ENCODE measurements at places on chromosomes 1 and 21. TPM values are rescaled to one million over a fixed set of nuclear protein-coding genes. Genes with fewer than 3 reads are reported as not detected.

- DNase-seq = peak; percentile 65
Observed at GRCh38 chr21:38985568-38986378, 180.0 kb downstream of the ETS2 start.

DNA sequence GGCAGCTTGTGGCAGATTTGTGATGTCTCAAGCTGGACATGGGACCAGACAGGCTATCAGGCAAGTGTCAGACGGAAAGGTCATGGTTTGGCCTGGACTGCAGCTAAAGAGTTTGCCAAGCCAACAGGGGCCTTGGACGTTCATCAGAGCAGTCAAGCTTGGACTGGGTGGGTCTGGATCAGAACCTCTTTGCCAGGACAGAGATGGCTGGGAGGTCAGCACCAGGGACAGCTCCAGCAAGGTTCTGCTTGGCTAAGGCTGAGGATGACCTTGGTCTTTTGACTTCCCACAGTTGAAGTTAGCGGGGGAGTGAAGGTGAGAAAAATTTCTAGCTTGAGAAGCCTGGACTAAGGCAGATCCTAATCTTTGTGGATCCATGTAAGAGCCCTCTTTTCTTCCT lies 68.1 kb downstream of the GRIK3 start:
- peak; percentile 13 for DNase-seq

DNA sequence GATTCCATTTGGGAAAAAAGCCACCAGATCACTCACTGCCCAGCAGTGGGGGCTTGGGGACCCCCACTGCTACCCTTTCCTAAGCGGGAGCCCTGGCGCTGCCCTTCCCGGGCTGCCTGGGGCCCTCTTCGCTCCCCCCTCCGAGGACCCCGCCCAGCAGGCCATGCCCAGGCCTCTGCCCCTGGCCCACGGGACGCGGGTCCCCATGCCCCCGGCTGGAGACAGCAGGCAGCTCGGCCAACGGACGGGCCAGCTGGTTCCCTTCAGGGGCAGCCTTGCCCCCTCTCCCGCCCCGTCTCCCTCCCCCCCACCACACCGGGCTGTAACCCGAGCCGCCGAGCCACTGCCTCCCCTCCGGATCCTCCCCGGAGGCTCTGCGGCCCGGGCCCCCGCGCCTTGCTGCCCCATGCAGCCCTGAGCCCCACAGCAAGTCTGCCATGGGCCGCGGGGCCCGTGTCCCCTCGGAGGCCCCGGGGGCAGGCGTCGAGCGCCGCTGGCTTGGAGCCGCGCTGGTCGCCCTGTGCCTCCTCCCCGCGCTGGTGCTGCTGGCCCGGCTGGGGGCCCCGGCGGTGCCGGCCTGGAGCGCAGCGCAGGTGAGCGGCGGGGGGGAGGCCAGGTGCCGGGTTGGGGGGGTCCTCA lies at the start of gene MMP23B:
TSS of gene MMP23B (plus strand) at position 392 of the 639 bp plus-strand sequence. CDS start at position 438, 46 bp downstream.
- DNase-seq = peak; percentile 12

GRCh38 chr1:28278763-28279162 lies 19.4 kb downstream of the SESN2 start:
- no peak for DNase-seq

GRCh38 chr1:75625795-75626194 lies 14.9 kb upstream of the SLC44A5 start:
- no peak for DNase-seq

GRCh38 chr1:156706657-156707416 lies 1.5 kb upstream of the CRABP2 start:
- DNase-seq = peak; percentile 53

Gene HAX1
- total RNA-seq = 63.1 TPM

Gene GPR37L1
- total RNA-seq = 0.14 TPM

Gene BCL2L15
- total RNA-seq = 20.9 TPM

Gene DIO1
- 6.2 TPM for total RNA-seq

DNA sequence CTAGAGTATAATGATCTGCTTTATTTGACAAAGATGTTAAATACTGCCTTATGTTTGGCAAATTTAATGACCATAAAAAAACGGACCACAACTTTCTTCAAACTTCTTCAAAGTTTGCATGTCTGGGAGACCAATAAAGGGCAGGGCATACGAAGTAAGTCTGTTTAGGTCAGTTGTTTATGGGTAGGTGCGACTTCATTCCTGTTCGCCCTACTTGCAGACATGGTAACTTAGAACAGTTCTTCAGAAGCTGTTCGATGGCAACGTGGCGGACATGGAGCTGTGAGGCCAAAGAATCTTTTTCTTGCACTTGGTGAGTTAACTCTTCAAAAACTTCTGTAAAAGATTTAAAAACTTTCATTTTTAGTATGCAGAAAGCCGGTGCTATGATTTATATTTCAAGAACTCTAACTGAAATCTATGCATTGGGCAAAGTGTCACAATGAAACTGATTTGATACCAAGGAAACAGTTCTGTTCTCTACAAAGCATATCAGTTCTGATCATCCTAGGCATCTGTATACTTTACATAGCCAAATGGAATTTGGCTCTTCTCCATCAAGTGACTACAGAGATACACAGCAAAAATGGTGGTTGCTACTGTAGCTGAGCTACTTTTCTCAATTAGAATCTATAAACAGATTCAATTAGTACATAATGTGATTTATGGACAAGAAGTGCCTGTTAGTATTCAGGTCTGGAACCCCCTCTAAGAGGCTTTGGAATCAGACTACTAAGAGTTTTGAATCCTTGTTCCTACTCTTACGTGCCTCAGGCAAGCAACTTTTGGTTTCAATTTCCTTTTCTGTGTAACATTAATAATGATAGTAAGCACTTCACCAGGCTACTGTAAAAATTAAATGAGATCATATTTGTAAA lies 25.7 kb downstream of the C21orf91 start:
- DNase-seq = no peak

DNA sequence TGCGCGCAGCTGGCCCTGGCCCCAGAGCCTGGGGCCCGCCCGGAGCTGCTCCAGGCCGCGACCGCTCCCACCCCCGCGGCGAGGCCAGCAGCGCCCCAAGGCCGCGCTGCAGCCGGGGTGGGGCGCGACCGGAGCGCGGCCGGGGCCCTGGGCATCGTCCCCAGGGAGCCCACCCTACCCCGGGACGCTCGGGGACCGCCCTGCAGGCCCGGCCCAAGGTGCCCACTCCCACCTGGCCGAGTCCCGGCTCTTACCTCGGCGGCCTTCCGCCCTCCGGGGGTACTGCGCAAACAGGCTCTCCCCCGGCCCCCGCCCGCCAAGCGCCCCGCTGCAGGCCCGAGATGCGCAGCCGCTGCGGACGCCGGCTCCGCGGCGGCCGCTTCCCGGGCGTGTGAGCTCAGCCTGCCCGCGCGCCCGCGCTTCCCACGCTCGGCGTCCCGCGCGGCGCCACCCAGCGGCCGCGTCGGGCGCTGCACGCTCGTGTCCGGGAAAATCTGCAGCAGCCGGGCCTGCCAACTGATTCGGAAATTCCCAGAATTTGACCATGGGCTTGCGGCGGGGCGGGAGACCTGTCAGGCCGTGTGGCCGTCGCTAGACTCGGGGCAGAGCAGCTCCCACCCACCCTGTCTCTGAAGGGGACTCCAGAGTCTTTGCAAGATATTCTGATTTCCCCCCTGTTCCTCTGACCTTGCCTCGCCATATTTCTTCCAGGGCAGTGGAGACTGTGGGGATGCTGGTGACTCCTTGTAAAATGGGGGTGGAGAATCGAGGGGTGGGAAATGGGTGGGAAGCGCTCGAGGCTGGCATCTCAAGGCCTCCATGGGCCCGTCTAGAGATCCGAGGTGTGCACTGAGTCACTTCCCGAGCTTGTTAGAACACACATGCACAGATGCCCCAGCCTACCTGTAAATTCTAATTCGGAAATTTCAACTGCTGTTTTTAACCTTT lies 41.9 kb downstream of the CD34 start:
- peak; percentile 81 for DNase-seq

DNA sequence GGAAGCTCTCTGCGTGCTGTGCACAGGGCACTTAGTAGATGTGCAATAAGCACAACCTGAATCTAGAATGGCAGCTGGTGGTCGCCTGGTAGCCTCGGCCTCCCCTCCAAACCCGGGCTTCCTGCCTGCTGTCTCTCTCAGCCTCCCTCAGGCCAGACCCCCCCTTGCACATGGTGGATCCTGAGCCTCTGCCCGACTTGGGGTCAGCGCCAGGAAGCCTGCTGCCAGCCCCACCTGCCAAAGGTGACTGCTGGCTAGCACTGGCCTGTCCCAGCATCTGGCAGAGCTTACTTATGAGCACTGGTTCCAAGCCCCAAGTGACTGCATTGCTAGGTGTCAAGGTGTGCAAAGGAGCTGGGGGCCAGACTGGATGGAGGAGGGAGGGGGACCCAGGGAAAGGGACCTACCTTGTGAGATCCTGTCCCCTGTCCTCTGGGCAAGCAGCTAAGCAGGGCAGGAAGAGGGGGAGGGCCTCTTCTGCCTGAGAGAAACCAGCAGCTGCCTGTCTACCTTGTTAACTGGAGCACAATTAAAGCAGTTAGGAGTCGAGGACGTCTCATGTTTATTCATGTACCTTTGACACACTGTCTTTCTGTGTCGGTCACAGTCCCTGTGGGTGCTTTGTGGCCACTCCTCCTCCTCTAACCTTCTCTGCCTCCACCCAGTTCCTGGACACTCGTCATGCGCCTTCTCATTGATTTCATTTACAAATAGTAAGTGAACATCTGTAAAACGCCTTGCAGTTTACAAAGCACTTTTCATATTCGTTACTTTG lies 100.9 kb downstream of the DDX20 start:
- DNase-seq = no peak

GRCh38 chr1:73770109-73770905 lies 427.7 kb downstream of the LRRIQ3 start:
- no peak for DNase-seq

DNA sequence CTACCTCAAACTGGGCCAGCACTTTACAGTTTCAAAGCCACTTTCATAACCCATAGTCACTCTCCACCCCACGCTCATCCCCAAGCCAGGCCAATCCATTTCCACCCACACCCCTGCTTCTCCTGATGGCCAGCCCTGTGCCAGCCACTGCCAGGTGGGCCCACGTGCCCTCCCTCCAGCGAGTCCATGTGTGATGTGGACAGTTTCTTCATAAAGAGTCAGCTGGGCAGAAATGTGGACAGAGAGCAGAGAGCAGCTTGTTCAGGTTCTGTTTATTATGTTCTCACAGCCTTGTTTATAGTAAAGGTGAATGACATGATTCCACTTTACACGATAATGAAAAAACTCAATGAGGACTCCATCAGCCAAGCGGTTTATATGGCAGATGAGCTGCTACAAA lies 37.4 kb upstream of the RGS16 start:
- no peak for DNase-seq

Gene S1PR1
- 14.6 TPM for total RNA-seq

Gene TMED5
- 98.0 TPM for total RNA-seq

GRCh38 chr1:235679005-235679404 lies 29.4 kb upstream of the GNG4 start:
- no peak for DNase-seq

Gene TMPRSS3
- total RNA-seq = 10.5 TPM

- DNase-seq = no peak
Observed at GRCh38 chr1:220798338-220798737, 11.6 kb downstream of the MTARC1 start.

Gene VWA1
- 122 TPM for total RNA-seq

DNA sequence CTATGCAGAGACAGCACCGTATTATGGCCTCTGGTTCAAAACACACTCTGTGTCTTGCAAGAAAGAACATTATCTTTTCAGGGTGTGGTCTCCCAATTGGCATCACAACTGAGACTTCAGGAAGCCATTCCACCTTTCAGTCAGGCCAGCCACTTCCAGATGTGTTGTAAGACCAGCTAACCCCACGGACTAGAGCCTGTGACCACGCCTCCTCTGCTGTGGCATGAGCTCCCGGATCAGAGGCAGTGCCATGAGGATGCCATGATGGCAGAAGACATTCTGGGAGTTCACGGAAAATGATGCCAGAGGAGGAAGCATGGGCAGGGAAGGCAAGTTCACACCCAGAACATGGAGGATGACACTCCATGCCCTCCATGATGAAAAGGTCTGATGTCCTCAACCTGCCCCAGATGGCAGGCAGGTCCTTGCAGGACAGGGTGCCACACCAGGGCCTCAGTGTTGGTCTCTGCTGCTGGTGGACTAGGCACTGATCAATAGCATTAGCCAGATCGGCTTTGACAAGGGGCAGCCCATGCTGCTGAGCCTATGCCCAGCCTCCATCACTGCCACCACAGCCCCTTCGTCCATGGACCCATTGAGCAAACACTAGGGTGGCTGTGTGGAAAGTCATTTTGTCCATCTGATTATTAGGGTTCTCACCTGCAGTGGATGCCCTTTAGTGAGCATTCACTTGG lies 341.6 kb downstream of the MATN1 start:
- no peak for DNase-seq

DNA sequence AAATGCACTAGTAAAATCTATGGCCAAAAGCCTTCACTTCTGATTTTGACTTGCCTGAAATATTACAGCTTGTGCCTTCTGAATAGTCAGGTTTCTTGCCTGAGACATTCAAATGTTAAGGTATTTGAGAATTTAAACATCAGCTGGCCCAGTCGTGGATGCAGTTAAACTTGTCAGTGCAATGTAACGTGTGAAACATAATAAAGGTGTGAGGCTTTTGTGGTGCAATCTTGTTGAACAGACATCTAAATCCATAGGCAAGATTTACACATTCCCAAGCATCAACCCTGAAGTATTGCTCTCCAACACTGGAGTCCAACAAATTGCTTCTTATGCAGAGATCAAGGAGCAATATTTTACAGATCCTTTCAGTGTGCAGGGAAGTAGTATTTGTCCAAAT lies 4.4 kb downstream of the CCN1 start:
- DNase-seq = no peak

DNA sequence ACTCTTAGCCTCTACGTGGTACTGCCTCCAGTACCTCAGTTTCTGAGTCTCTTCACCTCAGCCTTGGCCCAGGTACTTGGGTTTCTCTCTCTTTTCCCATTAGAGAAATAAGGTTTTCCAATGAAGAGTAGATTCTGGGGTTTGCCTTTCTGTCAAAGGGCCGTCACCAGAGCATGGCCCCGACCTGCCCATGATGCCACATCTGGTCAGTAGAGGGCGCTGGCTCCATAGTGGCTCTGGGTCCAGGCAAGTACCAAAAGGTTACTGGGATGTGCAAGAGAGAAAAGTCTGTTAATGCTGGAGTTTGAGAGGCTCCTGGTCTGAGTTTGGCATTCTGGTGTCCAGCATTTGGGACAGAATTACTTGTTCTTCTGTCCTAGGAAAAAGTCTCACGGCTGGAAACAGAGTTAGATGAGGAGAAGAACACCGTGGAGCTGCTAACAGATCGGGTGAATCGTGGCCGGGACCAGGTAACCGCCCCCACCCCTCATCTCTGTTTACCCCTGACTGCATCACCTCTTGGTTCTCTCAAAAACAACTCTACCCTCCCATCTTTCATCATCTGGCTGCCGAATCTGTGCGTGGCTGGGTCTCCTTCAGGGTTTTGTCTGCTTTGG lies 5.3 kb upstream of the TUFT1 start:
- peak; percentile 71 for DNase-seq

- no peak for DNase-seq
Observed at GRCh38 chr1:205371871-205372660, 15.3 kb upstream of the KLHDC8A start.

DNA sequence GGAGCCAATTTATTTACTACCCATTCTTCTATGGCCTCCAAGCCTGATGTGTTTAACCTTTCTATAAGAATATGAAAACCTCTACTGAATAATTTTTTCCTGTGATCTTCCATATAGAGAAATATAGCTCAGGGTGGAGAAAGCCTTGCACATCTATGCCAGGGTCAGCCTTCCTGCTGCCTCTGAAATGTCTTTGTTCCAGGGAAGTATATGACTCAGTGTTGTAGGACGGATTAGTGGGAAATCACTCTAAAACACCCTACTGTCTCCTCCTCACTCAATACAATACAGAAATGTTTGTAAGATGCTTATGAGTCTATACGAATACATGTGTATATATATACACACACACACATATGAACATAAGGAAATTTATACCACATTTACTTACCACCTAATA lies 1044.9 kb downstream of the BRINP3 start:
- no peak for DNase-seq
